ENCODE measurements at places on chromosomes 1 and 21.

GRCh38 chr1:212606395-212607205, 2.0 kb upstream of the ATF3 start:
- peaks cover 29% of the 10 kb centered on the region for H3K4me1 ChIP-seq
- peaks cover 39% of the 10 kb centered on the region for H3K27me3 ChIP-seq
- peak; percentile 44 for DNase-seq
- peak overlapping the region; percentile 90 for H3K27ac ChIP-seq

- peaks cover 11% of the 10 kb centered on the region for H3K36me3 ChIP-seq
- peak overlapping the region; percentile 71 for H3K4me3 ChIP-seq
- H3K4me1 ChIP-seq, result peaks cover 41% of the 10 kb centered on the region
- peak; percentile 34 for DNase-seq
- no peak overlapping the region for H3K27ac ChIP-seq
Observed at GRCh38 chr21:34890724-34891612, 158.1 kb downstream of the RUNX1 start.

DNA sequence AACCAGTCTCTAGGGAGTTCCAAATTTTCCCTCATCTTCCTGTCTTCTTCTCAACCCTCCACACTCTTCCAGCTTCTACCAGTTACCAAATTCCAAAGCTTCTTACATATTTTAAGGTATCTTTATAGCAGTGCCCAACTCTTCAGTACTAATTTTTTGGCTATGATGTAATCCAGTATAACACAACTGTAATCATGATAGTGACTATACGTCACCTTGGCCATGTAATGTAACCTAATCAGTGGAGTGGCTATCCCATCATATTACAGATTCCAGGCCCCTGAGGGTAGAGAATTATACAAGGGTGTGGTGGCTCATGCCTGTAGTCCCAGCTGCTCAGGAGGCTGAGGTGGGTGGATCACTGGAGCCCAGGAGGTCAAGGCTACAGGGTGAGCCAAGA, 143.2 kb downstream of the CLEC20A start:
- H3K27ac ChIP-seq, result no peak overlapping the region
- H3K4me1 ChIP-seq, result no peaks in the 10 kb centered on the region
- no peak for DNase-seq
- H3K4me3 ChIP-seq, result no peak overlapping the region
- H3K36me3 ChIP-seq, result no peaks in the 10 kb centered on the region
- peaks cover 2% of the 10 kb centered on the region for H3K27me3 ChIP-seq

DNA sequence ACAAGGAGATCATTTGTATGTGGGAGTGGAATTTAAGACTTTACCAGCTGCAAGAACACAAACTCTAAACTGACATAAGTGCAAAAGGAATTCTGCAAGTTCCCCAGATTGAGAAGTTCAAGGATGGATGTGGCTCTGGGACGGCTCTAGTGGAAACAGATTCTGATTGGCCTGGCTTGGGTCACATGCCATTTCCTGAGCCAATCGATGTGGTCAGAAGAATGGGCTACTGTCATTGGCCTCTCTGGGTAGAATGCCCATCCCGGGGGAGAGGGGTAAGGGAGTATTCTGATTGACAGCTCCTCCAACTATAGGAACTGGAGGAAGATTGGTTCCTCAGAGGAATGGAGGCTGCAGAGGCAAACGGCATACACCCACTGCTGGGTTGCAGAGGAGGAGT, 6.0 kb upstream of the IFNLR1 start:
- peaks cover 71% of the 10 kb centered on the region for H3K4me1 ChIP-seq
- no peak for DNase-seq
- peak overlapping the region; percentile 98 for H3K27ac ChIP-seq
- H3K4me3 ChIP-seq, result no peak overlapping the region
- no peaks in the 10 kb centered on the region for H3K36me3 ChIP-seq
- H3K27me3 ChIP-seq, result no peaks in the 10 kb centered on the region

GRCh38 chr1:97038410-97038809, 316.8 kb downstream of the PTBP2 start:
- H3K4me1 ChIP-seq, result no peaks in the 10 kb centered on the region
- DNase-seq, result no peak
- H3K36me3 ChIP-seq, result no peaks in the 10 kb centered on the region
- H3K27ac ChIP-seq, result no peak overlapping the region
- no peak overlapping the region for H3K4me3 ChIP-seq

GRCh38 chr1:242800521-242800920, 276.0 kb upstream of the PLD5 start:
- H3K36me3 ChIP-seq, result no peaks in the 10 kb centered on the region
- H3K4me3 ChIP-seq, result no peak overlapping the region
- no peak for DNase-seq
- no peaks in the 10 kb centered on the region for H3K27me3 ChIP-seq

DNA sequence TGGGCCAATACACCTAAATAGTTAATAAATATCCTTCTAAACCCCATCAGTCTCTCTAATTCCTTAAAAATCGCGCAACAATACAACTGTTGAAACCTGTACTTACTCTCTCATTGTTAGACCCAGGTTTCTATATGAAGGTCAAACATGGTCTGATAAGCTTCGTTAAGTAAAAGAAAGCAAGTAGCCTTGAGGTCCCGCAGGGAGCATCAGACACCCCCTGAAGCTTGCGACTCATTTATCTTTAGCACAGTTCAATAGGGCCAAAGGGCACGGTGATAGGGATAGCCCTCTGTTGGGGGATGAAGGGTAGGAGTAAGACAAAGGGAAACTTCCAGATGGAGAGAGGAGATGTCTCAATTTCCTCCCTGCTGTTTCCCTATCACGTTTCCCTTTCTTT, 27.3 kb upstream of the THEM4 start:
- no peak overlapping the region for H3K4me3 ChIP-seq
- no peak overlapping the region for H3K27ac ChIP-seq
- H3K27me3 ChIP-seq, result peaks cover 11% of the 10 kb centered on the region
- H3K4me1 ChIP-seq, result peaks cover 7% of the 10 kb centered on the region
- H3K36me3 ChIP-seq, result no peaks in the 10 kb centered on the region
- DNase-seq, result no peak

- no peak overlapping the region for H3K27ac ChIP-seq
- peaks cover 6% of the 10 kb centered on the region for H3K4me1 ChIP-seq
- H3K27me3 ChIP-seq, result no peaks in the 10 kb centered on the region
- no peak overlapping the region for H3K4me3 ChIP-seq
- peaks cover 4% of the 10 kb centered on the region for H3K36me3 ChIP-seq
Observed at GRCh38 chr1:47330212-47330611, 3.4 kb upstream of the CMPK1 start.

DNA sequence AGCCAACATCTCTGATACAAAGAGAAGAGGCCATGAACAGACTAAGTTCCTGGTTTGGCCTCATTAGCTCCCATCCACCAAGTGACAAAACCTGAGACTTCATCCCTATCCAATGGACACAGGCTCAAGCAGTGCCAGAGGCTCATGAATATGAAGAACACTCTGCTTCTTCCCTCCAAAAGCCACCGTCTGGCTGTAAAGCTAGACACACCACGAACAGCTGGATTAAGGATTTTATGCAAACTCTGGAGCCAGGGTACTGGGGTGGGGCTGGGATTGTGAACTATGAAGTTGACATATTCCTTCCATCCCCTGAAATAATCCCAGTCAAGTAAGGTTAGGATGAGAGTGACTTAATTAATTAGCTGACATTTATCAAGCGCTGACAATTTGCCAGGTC, 139.4 kb downstream of the CSMD2 start:
- no peaks in the 10 kb centered on the region for H3K36me3 ChIP-seq
- H3K27me3 ChIP-seq, result peaks cover 3% of the 10 kb centered on the region
- no peak for DNase-seq
- H3K27ac ChIP-seq, result no peak overlapping the region
- H3K4me1 ChIP-seq, result no peaks in the 10 kb centered on the region

GRCh38 chr1:38686167-38686926, 173.2 kb downstream of the RRAGC start:
- H3K36me3 ChIP-seq, result no peaks in the 10 kb centered on the region
- H3K4me3 ChIP-seq, result no peak overlapping the region
- peaks cover 27% of the 10 kb centered on the region for H3K27me3 ChIP-seq
- no peak overlapping the region for H3K27ac ChIP-seq

DNA sequence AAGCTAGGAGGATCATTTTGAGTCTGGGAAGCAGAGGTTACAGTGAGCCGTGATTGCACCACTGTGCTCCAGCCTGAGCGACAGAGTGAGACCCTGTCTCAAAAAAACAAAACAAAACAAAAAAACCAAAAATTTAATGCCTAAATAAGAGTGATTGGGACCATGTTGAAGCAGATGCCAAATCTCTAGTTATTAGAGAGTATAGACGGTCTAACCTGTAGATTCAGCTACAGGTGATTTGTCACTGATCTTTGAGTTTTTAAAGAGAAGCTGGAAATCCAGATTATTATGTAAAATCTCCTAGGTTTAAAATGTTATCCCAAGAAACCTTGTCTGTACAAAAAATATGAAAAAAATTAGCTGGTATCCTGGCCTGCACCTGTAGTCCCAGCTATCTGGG, 11.5 kb downstream of the HDAC1 start:
- H3K27ac ChIP-seq, result no peak overlapping the region
- H3K27me3 ChIP-seq, result no peaks in the 10 kb centered on the region
- H3K4me3 ChIP-seq, result no peak overlapping the region
- no peak for DNase-seq
- H3K36me3 ChIP-seq, result peaks cover 71% of the 10 kb centered on the region
- peaks cover 51% of the 10 kb centered on the region for H3K4me1 ChIP-seq

GRCh38 chr1:95041491-95042165, 31.1 kb downstream of the ALG14 start:
- H3K4me3 ChIP-seq, result no peak overlapping the region
- no peaks in the 10 kb centered on the region for H3K4me1 ChIP-seq
- no peaks in the 10 kb centered on the region for H3K36me3 ChIP-seq
- H3K27me3 ChIP-seq, result no peaks in the 10 kb centered on the region
- no peak for DNase-seq
- no peak overlapping the region for H3K27ac ChIP-seq

DNA sequence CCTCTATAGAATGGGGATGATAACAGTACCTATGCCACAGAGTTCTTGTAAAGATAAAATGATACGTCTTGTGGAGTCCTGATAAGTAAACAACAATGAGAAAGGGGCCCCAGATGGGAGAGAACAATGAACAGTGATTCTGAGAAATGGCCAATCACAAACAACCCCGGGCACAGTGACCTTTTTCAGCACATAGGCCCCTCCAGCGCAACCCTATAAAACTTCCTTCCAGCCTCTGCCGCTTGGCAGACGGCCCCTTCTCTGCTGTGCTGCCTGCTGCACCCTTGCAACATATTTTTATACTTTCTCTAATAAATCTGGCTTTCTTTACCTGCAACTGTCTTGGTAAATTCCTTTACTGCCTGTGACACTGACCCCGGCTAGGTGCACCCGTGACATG, 8.9 kb downstream of the RCAN1 start:
- no peaks in the 10 kb centered on the region for H3K4me1 ChIP-seq
- DNase-seq, result no peak
- no peak overlapping the region for H3K27ac ChIP-seq
- no peaks in the 10 kb centered on the region for H3K27me3 ChIP-seq
- H3K36me3 ChIP-seq, result no peaks in the 10 kb centered on the region

- no peak for DNase-seq
- no peaks in the 10 kb centered on the region for H3K36me3 ChIP-seq
- peaks cover 4% of the 10 kb centered on the region for H3K27me3 ChIP-seq
- no peaks in the 10 kb centered on the region for H3K4me1 ChIP-seq
- H3K27ac ChIP-seq, result no peak overlapping the region
Observed at GRCh38 chr1:36760081-36760480, 274.2 kb downstream of the GRIK3 start.

- H3K4me1 ChIP-seq, result no peaks in the 10 kb centered on the region
- H3K27me3 ChIP-seq, result peaks cover 7% of the 10 kb centered on the region
- H3K4me3 ChIP-seq, result no peak overlapping the region
- no peak overlapping the region for H3K27ac ChIP-seq
Observed at GRCh38 chr1:170567214-170567613, 35.2 kb downstream of the GORAB start.

GRCh38 chr1:201259476-201260235, 23.6 kb upstream of the PKP1 start:
- no peaks in the 10 kb centered on the region for H3K4me1 ChIP-seq
- no peak overlapping the region for H3K4me3 ChIP-seq
- no peaks in the 10 kb centered on the region for H3K36me3 ChIP-seq
- H3K27me3 ChIP-seq, result peaks cover 30% of the 10 kb centered on the region

DNA sequence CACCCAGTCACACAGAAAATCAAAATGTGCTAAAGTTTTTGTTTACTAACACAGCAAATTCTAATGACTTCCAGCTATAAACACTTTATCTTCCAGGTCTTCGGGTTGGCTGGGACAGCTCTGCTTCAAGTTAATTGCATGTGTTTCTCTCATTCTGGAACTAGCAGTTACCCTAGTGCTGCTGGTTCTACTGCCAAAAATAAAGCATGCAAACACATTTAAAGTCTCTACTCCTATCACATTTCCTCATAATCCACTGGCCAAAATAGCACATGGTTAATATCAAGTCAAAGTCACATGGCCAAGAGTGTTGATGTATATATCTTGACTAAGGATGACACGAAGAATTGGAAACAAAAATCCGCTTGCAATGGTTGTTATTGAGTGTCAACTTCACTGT, 973.1 kb upstream of the ADGRL2 start:
- H3K36me3 ChIP-seq, result no peaks in the 10 kb centered on the region
- no peaks in the 10 kb centered on the region for H3K4me1 ChIP-seq
- no peaks in the 10 kb centered on the region for H3K27me3 ChIP-seq
- no peak for DNase-seq
- no peak overlapping the region for H3K27ac ChIP-seq

DNA sequence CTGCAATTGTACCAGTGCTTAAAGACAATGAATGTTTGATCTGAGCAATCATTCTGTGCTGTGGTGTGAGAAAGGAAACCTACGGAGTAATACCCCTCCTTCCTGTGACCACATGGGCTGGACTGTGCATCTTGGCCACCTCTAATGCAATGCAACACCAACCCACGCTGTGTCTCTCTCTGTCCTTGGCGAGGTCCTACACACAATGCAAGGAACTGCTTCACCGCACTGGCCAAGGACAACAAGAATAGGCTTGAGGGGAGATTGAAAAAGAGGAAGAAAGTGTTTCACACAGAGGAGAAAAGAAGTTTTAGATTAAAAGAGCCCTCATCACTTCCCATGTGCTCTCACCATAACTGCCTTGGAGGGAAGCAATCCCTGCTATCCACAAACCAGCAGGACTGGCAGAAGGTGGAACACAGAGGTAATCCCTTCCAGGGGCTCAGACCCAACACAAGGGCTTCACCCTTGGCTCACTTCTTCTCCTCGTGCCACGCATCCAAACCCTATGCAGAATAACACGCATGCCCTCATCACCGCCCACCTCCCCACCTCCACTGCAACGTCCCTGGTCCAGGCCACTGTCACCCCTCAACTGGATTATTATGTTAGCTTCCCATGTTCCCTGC, 112.5 kb upstream of the ERG start:
- no peak overlapping the region for H3K27ac ChIP-seq
- H3K4me3 ChIP-seq, result no peak overlapping the region
- H3K4me1 ChIP-seq, result no peaks in the 10 kb centered on the region
- DNase-seq, result no peak

GRCh38 chr1:17919525-17920439, 164.6 kb downstream of the ACTL8 start:
- H3K27ac ChIP-seq, result no peak overlapping the region
- no peaks in the 10 kb centered on the region for H3K4me1 ChIP-seq
- H3K4me3 ChIP-seq, result no peak overlapping the region

DNA sequence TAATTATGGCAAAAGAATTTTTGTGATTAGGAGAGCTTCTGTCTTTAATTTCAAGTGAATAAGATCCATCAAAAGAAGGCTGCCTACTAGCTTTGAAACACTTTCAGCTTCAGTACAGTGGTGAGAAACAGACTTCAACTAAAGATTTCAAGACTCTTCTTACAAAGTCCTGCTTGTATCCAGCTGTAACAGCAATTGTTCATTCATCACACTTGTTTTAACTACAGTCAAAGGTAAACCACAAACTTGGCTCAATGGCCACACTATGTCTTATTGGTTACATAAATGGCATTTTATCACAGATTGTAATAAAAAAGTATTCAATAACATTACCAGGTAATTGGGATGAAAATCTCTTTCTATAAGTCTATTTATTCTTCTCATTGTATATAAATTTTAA, 59.2 kb downstream of the WARS2 start:
- peaks cover 2% of the 10 kb centered on the region for H3K4me1 ChIP-seq
- H3K4me3 ChIP-seq, result no peak overlapping the region
- H3K36me3 ChIP-seq, result peaks cover 12% of the 10 kb centered on the region
- H3K27me3 ChIP-seq, result no peaks in the 10 kb centered on the region
- DNase-seq, result no peak

Measured in activated B cell treated with CpG ODN at 0.5 μM for 24 hours (primary cell).